Activated B cell treated with CpG ODN at 0.5 μM for 24 hours (primary cell): ENCODE measurements at places on chromosomes 7 and 10.

DNA sequence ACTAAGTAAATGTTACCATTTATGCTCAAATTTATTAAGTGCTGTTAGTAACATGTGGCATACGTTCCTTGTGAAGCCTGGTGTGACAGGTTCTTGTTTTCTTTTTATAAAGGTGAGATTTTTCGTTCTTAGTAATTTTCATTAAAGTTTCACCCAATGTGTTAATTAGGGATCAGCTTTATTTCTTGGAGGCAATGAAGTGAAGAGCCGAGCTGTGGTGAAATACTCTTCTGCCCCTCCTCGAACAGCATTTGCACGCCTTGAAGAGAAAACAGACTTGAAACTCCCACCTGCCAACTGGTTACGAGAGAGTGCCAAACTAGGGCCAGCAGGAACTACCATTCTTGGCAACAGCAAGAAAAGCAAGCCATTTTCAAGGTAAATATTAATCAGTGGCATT is 1.5 kb downstream of the EDRF1 start:
- no peak for DNase-seq

DNA sequence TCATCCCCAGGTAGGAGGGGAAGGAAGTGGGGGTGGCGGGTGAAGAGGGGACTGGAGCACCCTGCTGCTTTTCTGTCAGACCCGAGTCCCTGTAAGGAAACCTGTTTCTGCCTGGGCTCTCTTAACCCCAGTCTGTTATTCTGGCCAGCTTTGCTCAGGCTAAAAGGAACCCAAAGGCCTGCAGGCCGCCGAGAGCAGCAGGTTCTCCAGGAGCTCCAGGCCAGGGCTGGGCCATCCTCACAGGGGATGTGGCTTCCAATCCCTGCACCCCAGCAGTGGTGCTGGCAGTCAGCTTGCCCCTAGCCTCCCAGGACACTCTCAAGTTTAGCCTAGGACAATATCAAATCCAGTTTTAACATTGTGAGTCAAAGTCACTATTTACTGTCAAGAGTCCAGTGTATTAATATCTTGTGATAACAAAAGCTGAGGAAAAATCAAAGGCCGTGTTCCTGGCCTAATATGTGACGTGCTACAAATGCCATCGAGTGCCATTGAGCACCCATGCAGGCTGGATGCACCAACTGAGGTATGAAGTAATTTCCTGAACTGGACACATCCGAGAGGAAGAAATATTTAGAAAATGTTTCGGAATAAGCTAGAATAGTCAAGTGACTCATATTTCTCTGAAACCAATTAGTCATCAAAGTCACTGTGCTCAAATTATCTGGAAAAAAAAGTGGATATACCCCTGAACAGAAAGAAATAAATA is 7.0 kb downstream of the PKD1L1 start:
- DNase-seq: no peak

GRCh38 chr10:96452494-96453153 is 61.1 kb downstream of the TLL2 start:
- no peak for DNase-seq

DNA sequence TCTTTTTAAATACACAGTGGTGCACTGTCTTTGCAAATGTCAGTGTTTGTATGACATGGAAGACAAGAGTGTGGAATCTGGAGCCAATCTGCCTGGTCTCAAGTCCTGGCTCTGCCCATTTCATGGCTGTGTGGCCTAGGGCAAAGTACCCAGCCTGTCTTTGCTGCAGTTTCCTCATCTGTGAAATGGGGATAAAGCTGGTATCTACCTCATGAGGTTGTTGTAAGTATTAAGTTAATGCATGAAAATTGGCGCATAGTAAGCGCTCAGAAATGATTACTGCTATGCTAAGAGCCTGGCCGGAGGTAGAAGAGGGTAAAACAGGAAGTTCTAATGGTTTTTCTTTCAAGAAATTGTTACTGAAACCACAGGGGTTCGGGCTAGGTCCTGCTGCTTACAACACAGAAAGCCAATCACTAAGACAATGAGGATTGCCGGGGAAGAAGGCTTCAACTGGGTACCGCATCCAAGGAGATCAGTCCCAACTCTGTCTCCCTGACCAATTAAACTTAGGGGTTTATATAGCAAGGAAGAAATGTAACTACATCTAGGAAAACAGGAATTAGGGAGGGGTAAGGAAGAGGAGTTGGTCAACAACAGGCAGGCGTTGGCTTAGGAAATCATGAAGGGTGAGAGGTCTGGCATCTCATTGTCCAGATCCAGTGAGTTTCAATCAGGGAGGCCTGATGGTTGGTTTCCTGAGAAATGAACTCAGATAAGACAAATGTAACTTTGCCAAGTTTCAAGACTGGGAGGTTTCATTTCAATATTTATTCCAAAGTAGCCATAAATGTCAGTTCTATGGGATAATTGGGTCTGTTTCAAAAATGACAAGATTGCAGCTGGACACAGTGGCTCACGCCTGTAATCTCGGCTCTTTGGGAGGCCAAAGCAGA is 57.0 kb downstream of the CHST3 start:
- DNase-seq: no peak

GRCh38 chr7:53111031-53111430 is 75.6 kb downstream of the POM121L12 start:
- no peak for DNase-seq

- DNase-seq: no peak
Measured at GRCh38 chr7:36308031-36308430, 81.6 kb upstream of the ANLN start.

GRCh38 chr7:29564496-29565223 is 1.0 kb downstream of the PRR15 start:
- no peak for DNase-seq

GRCh38 chr7:17774716-17775288 is 165.5 kb downstream of the SNX13 start:
- no peak for DNase-seq

DNA sequence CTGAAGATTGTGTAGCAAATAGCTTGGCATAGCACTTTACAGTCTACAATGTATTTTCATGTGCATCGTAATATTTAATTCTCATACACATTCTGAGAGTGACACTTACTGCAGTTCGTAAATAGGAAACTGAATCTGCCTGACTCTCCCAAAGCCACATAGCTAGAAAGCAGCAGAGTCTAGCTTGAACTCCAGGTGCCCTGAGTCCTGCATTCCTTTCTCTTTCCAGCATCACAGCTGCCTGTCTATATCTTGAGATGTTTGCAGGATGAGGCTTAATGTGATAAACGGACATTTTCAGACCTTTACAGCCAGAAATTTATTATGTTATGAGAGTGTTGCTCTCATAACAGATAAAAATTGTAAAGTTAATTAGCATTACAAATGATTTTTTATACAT is 132.9 kb upstream of the PLXDC2 start:
- DNase-seq: no peak

GRCh38 chr10:116783011-116783655 is 40.8 kb upstream of the HSPA12A start:
- no peak for DNase-seq

DNA sequence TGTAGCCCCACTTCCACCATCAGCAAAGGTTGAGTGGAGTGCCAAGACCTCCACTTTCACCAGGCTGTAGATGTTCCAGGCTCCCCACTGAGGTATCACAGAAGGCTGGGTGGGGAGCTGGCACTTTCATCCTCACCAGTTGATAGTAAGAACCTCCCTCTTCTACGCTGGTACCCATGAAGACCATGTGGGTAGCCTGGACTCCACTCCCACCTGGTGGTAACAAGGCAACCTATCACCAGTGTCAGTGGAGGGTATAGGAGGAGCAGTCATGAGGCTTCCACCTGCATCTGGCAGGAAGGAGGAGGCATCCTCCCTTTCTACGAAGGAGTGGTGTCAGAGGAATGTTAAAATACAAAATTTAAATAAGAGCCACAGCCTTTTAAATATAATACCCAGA is 4.4 kb downstream of the SMIM30 start:
- DNase-seq: no peak

- no peak for DNase-seq
Measured at GRCh38 chr7:82699773-82700186, 256.2 kb upstream of the CACNA2D1 start.

DNA sequence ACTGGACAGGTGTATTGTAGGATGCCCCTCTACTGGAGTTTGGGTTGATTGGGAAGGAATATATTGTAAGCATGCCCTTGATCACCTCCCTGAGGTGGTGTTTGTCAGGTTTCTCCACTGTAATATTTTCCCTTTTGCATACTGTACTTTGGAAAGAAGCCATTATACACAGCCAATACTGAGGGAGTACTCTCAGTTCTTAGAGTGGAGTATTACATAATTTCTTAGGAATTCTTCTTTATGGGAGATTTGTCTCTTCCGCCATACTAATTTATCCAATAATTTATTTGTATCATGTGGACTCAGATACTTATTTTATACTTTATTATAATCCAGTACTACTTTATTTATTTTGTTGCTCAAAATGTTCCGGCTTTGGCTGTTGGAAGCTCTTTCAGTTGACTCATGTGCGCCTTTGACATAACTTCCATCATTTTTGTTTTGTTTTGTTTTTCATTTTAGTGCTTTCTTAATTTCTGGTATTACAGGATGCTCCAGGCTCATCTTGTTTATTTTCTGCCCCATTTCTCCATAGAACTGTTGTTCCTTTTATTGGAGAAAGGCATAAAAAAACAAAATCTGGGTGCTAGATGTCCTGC is 29.7 kb downstream of the MKLN1 start:
- no peak for DNase-seq

DNA sequence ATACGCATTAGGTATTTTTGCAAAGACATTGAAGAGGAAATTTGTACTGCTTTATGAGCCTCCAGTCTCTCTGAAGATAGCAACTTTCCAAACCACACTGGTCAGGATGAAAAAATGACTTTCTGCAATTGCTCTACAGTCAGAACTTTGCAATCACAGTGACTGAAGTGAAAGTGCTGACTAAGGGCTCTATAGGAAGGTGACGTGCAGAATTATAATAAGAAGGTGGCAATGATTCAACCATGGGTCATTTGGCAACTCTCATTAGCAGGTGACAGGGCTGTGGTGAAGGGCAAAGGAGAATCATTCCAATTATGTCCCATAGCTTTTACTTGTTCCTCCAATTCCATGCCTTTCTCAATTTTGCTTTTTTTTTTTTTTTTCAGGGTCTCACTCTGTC is 311.0 kb downstream of the ANKRD30A start:
- DNase-seq: no peak

- no peak for DNase-seq
Measured at GRCh38 chr7:55472928-55473725, 99.2 kb downstream of the VOPP1 start.

- no peak for DNase-seq
Measured at GRCh38 chr10:80702143-80702542, 164.4 kb downstream of the SH2D4B start.

GRCh38 chr10:11684717-11685645 is 57.2 kb upstream of the ECHDC3 start:
- DNase-seq: peak; percentile 69

DNA sequence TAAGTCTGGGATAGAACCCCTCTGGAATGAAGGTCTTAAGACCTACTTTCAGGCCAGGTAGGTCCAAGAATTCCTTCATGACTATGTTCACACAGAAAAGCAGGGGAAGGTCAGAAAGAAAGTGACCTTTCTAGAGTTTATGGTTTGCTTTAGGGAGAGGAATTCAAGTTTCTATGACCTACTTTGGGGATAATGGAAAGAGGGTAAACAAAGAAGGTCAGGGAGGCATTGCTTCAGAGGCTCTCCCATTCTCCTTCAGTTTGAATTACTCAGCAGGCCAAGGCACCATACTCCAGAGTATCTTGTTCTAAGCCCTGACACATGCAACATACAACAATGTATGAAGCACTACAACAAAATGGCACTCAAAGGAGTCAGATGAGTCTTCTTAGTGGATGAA is 11.5 kb upstream of the MACC1 start:
- no peak for DNase-seq

GRCh38 chr7:84354866-84355265 is 160.3 kb upstream of the SEMA3A start:
- DNase-seq: no peak

- DNase-seq: peak; percentile 27
Measured at GRCh38 chr10:73771722-73772280, 10.0 kb upstream of the CHCHD1 start.

GRCh38 chr10:89250865-89251408 is 638 bp downstream of the LIPA start:
- no peak for DNase-seq

DNA sequence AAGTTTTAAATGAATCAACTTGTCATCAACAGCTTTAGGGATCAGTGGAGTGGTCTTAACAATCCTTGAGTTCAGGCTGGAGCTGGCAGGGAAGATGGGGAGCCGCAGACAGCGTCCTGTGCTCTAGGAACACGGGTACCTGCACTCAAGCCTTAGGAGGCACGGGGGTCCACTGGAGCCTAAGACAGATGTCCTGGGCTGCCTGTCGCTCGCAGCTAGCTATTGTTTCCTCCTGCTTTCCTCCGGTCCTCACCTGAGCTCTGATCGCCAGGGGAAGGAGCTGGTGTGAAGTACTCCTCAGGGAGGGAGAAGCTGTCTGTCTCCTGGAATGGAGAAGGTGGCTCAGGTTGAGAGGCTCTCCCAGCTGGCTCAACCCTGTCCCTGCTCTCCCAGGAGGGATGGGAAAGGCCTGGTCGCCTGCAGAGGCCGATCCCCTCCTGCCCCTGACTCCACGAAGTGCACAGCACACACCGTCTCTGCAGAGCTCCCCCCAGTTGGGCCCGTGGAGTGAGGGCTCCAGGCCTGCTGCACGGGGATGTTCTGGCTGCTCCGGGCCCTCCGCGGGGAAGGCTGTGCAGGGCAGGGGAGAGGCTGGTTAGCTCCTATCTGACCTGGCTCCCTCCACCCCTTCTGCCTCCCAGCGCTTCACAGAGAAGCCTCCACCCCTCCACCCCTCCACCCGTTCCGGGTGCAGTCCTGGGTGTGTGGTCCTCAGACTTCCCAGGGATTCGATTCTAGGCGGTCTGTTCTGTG is 14.5 kb upstream of the PYROXD2 start:
- no peak for DNase-seq

DNA sequence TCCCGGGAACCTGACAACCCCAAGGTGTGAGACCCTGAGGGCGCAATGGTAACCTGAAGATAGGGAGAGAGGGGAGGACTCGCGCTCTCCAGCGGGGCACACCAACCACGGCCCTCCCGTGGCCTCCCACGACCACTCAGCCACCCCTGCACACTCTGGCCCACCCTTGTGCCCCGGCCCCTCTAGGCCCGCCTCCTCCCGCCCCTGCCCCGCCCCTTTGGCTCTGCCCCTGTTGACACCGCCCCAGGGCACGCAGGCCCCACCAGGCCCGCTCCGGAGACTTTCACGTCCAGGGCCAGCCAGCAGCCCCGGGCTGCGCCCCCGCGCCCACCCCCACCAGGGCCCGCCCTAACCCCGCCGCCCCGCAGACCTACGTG is 10.9 kb downstream of the ATG9B start:
- DNase-seq: no peak
